ENCODE measurements at places on chromosomes 5 and 9. TPM values are rescaled to one million over a fixed set of nuclear protein-coding genes. Genes with fewer than 3 reads are reported as not detected.

Gene RUSC2
- 12.7 TPM for total RNA-seq

Gene USP20
- total RNA-seq = 13.9 TPM

Gene ARHGEF28
- 2.5 TPM for total RNA-seq

Gene PCAT7
- not detected for total RNA-seq

Gene RGS7BP
- total RNA-seq = not detected

Gene NREP
- 19.7 TPM for total RNA-seq

Gene GMCL2
- not detected for total RNA-seq
